Anterior cingulate cortex (tissue), 58 donors: ENCODE measurements at places on chromosomes 4 and X.
A peak's percentile ranks its signal among the peaks of the same experiment; 100 is the strongest.

- no peak for DNase-seq
These were observed 23.3 kb downstream of the HAND2 start for GRCh38 chr4:173506597-173507211.

- no peak for DNase-seq
These were observed 410.9 kb upstream of the CT83 start for GRCh38 chrX:116873671-116874070.

DNA sequence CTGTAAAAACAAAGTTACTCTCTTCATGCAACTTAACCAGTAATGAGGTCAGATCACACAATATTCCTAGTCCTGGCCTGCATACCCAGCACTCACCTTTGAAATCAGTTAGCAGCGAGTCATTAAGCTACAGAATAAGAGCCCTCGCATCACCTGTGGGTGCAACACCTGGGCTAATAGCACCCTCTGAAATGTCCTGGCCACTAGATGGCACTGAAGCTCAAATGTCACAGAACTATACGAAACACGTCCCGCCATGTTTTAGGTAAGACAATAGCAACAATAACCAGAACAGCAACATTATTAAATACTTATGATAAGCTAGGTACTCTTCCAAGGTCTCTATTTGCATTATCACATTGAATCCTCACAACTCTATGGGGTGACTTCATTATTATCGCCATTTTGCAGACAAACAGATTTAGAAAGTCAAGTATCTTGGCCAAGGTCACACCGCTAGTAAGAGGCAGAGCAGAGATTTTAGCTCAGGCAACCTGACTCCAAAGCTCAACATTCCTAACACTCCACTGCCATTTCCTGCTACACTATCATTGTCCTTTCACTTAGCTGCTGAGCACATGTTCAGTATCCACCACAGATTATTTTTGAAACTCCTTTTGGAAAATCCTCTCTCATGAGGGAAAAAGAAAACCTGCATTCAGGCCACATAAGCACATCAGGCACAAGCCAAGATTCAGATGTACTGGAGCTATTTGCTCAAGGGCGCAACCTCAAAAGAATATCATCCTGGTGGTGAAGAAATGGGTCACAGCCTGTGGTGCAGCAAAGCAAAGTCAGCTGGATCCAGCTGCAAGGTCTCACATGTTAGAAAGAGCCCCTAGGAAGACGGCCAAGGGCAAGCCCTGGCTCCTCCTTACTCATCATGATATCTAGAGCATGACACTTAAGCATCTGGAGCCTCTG, 59.5 kb upstream of the KDR start:
- no peak for DNase-seq

- DNase-seq: no peak
These were observed 92.1 kb downstream of the SH3KBP1 start for GRCh38 chrX:19795307-19795706.

- no peak for DNase-seq
These were observed 689.2 kb upstream of the SLIT2 start for GRCh38 chr4:19562456-19562855.

- no peak for DNase-seq
These were observed 54.9 kb downstream of the F8 start for GRCh38 chrX:154967603-154968002.

DNA sequence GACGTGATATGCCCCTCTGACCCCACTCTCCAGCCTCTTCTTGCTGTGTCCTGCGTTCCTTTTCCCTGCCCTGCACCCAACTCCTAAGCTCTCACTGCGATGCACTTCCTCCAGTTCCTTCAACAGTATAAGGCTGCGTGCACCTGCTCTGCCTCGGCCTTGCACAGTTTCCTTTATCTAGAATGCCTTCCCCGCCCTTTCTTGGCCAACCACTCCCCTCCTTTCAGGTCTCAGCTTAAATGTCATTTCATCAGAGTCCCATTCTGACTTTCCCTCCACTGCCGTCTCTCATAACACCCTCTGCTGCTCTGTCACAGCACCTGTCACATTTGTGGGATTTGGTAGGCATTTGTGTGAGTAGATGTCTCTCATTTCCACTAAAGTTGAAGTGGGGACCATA, 58.4 kb upstream of the NEIL3 start:
- no peak for DNase-seq

- no peak for DNase-seq
These were observed 38.6 kb upstream of the CRMP1 start for GRCh38 chr4:5931526-5931925.

GRCh38 chr4:87557348-87557747, 28.2 kb upstream of the SPARCL1 start:
- DNase-seq: no peak

GRCh38 chrX:42495139-42495538, 282.8 kb downstream of the PPP1R2C start:
- DNase-seq: no peak

DNA sequence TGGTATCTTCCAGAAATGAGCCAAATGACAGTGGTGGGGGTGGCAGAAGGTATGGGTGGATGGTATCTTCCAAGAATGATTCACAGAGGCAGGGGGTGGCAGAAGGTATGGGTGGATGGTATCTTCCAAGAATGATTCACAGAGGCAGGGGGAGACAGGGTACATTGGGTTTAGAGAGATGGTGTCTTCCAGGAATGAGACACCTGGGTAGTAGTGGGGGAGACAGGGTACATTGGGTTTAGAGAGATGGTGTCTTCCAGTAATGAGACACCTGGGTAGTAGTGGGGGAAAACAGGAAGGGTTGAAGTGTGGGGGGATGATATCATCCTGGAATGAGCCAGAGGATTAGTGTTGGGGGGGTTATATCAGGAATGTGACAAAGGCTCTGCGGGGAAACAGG, 62.0 kb downstream of the MAOA start:
- DNase-seq: no peak

- no peak for DNase-seq
These were observed 170.2 kb downstream of the PACRGL start for GRCh38 chr4:20870436-20870835.

DNA sequence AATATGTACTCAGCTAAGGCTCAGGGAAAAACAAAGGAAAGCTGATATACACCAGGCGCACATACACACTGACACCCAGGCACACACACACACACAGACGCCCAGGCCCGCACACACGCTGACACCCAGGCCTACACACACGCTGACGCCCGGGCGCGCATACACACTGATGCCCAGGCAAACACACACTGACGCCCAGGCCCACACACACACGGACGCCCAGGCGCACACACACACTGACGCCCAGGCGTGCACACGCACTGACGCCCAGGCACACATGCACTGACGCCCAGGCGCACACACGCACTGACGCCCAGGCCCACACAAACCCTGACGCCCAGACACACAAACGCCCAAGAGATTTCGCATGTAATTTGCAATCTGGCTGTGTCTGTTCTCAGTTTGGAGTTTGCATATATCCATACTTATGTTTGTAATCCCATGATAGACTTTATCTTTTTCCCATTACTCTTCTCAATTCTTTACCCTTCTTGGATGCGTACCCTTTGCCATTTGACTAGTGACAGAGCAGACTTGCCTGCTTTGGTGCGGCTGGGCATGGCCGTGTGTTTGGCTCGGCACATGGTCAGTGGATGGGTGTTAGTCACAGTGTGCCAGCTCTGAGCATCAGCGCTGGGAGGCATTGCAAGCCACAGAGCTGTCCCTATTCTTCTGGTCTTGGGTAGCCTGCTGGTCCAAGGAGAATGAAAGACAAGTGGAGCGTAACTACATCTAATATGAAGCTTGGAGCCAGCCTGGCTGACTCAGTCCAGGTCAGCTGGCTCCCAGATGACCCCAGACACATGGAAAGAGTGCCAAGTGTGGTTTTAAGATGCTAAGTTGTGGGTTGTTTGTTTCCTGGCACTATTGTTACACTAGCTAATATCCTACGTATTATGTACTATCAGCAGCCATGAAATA, 632.4 kb upstream of the ZFP42 start:
- DNase-seq: no peak

GRCh38 chrX:25872786-25873185, 265.4 kb upstream of the MAGEB18 start:
- no peak for DNase-seq

- no peak for DNase-seq
These were observed 682.3 kb downstream of the ADGRL3 start for GRCh38 chr4:61882381-61882780.

DNA sequence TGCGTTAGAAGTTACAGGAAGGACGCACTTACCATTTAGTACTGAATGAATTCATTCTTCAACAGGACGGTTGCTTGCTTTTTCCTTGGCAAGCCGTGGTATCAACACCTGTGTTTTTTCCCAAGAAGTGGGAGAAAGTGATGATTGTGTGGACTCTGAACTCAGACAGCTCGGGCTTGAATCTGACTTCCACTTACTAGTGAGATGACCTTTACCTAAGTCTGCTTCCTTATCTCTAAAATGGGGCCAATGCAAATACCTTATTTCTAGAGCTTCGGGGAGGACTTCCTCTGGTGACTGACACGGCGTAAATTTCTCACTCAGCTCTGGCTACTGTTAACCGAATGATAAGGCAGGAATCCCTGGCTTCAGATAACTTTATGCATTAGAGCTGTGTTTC, 146.8 kb upstream of the RBPJ start:
- DNase-seq: no peak

DNA sequence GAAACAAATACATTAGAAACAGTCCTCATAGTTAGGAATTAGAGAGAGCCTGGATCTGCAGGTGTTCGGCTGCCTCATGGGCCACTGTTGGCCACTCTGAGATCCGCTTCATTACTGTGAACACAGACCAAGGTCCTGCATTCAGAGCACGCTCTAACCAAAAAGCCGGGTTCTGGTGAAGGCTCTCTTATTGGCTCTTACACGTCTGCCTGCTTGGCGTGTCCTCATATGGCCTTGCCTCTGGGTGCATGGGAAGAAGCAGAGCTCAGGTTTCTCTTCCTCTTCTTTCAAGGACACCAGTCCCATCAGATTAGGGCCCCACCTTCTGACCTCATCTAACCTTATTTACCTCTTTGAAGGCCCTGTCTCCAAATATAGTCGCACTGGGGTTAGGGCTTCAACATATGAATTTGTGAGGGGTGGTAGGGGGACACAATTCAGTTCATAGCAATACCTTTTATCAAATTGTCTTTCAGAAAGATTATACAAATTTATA, 37.1 kb upstream of the ELF2 start:
- DNase-seq: no peak

DNA sequence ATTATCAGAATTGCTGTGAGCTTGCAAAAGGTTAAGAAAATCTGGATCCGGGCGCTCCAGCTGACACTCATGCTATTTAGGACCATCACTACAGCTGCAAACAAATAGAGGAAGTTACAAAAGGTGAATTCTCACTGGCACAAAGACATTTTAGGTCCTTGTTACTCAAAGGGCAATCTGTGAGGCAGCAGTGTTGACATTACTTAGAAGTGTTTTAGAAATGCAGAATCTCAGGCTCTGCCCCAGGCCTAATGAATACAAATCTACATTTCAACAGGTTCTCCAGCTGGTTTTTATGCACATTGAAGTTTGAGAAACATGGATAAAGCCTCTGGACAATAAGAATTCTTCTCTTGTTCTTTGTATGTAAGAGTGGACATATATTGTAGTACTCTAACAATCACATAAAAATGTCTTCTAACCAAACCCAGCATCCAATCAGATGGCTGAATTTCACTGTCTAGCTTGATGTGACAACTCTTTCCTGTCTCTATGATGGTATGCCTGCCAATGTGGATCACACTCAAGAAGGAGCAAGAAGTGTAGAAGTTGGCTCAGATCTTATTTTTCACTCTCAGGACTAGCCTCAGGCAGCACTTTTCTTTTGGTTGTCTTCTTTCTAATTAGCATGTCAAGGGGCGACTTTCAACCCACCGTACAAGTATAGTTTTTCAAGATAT, 18.8 kb downstream of the SLC7A11 start:
- DNase-seq: no peak

GRCh38 chrX:138127314-138127713, 561.4 kb downstream of the ZIC3 start:
- DNase-seq: no peak

DNA sequence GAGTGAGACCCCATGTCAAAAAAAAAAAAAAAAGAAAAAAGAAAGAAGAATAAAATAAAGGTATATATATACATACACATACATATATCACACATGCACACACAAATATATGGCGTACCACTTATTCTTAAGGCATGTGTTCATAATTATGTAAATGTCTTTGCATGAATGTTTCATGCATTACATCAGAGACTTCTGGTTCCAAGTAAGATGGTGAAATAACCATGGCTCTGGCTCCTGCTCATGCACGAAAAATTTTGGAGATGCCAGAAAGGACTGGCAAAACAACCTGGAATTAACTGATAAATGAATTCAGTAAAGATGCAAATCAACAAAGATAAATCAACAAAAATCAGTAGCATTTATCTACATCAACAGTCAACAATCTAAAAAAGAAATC, 19.7 kb upstream of the FHIP1A start:
- DNase-seq: no peak

- DNase-seq: peak; percentile 63
These were observed 886 bp upstream of the NDST3 start for GRCh38 chr4:118033148-118034052.

GRCh38 chr4:126144543-126145237, 829.9 kb downstream of the FAT4 start:
- DNase-seq: no peak

GRCh38 chr4:88054229-88054628, 46.8 kb downstream of the PKD2 start:
- no peak for DNase-seq

DNA sequence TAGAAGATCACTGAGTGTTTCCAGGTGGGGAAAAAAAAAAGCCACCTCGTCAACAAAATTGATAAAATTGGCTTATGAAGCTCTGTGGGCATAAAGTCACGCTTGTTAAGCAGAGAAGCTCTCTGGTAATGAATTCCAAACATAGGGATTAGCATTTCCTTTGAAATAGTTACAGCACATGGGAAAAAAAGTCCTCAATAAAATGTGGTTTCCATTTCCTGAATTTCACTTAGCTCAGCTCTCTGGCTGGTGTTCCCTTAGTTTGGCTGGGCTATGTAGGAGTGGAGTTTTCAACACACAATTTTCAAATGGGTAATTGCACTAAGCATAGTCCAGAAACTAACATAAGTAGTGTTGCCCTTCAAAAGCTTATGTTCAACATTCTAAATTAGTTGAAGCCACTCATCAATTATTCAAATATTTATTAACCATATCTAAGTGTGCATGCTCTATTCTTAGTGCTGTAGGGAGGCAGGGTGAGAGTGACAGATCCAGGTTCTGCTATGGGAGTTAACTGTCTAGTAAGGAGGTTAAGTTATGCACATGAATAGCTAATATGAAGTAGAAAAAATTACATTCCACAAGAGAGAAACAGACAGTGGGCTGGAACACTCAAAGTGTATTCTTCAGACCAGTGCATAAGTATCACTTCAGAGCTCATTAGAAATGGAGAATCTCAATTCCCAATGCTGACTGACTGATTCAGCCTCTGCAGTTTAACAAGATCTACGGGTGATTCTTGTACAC, 445.7 kb downstream of the SMARCA1 start:
- DNase-seq: no peak
